Gastroesophageal sphincter (tissue), 4 donors: ENCODE measurements at places on chromosomes 6 and 20. TPM values are rescaled to one million over a fixed set of nuclear protein-coding genes. Genes with fewer than 3 reads are reported as not detected.

GRCh38 chr6:42365021-42365420 lies 86.7 kb downstream of the TRERF1 start:
- ATAC-seq: no peak

GRCh38 chr6:127691146-127691545 lies 114.2 kb downstream of the C6orf58 start:
- no peak for ATAC-seq

- no peak for ATAC-seq
These were observed 1090.0 kb downstream of the EPHA7 start for GRCh38 chr6:92329208-92329847.

DNA sequence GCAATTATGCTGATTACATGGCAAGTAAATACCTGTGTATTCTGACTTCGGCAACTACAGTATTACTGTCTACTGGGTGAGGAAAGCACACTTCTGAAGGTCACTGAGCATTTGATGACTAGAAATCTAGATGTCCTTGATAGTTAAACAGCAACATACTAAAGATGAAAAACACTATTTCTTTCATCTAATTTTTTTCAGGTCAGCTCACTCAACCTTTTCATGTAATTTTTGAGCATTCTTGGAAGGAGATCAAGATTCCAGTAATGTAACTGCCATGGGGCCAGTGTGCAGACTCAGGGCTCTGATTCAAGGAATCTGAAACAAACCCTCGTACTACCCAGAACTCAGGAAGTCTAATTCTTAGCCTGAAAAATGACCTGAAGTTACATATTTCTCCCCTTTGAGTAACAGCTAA lies 222.6 kb upstream of the TAB2 start:
- ATAC-seq: no peak

Gene ULBP1
- total RNA-seq: 0.07 TPM

Gene LRRC73
- not detected for total RNA-seq

Gene SPAG4
- 3.5 TPM for total RNA-seq

Gene LY86
- not detected for total RNA-seq

Gene NAPB
- 16.2 TPM for total RNA-seq

Gene LAMA2
- total RNA-seq: 103 TPM

Gene JPH2
- total RNA-seq: 173 TPM
